Stimulated activated CD4-positive, alpha-beta T cell treated with anti-CD3 and anti-CD28 coated beads, Interleukin-4, amount 100 ng/mL, for 1 hour (primary cell): ENCODE measurements at places on chromosomes 13 and 19.

GRCh38 chr19:35144600-35145436 is 1.8 kb downstream of the FXYD7 start:
- DNase-seq: no peak

GRCh38 chr19:28793391-28794168 is 419.4 kb downstream of the UQCRFS1 start:
- no peak for DNase-seq

- no peak for DNase-seq
Observed at GRCh38 chr19:33883859-33884519, 87.3 kb downstream of the KCTD15 start.

DNA sequence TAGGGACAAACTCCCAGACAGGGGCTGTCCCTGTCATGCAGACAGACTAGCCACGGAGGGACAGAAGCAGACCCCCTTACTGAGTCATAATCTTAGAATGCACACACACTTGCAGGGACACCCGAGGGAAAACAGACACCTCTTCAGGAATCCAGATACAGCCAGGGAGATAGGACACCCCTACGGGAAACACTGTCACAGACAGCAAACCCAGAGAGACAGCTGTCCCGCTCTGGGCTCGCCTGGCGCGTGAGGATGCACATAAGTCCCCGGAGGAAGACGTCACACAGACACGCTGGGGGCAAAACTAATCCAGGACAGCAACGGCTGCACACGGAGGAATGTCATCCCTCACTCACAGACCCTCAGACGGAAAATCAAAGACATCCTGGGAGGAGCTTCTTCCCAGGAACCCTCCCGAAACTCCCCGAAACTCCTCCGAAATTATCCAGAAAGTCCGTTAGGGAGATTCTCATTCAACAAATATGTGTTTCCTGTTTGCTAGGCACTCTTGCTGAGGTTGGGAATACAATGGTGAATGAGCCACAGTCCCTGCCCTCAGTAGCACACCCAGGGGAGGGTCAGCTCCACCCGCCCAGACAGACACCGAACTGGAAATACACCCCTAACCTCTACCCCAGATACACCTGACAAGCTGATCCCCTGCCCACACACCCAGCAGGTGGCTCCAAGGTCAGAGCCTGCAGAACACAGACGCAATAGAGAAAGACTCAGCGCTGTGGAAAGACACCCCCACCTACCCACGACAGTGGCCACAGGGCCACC is 15.2 kb upstream of the TOMM40 start:
- DNase-seq: no peak

DNA sequence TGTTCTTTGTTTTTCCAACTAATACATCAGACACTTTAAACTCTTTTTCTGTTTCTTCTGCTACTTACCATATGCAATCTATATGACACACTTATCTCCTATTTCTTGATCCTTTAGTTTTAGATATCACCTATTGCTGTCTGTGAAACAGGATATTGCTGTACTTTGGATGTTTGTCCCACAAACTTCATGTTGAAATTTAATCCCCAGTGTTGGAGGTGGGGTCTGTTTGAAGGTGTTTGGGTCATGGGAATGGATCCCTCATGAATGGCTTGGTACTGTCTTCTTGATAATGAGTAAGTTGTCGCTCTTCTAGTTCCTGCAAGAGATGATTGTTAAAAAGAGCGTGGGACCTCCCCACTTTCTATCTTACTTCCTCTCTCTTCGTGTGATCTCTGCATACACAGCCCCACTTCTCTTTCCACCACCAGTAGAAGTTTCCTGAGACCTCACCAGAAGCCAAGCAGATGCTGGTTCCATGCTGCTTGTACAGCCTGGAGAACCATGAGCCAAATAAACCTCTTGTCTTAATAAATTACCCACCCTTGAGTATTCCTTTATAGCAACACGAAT is 244.2 kb downstream of the NHLRC3 start:
- no peak for DNase-seq

- DNase-seq: no peak
Observed at GRCh38 chr19:3013263-3013725, 15.8 kb downstream of the TLE2 start.

GRCh38 chr19:5364674-5365073 is 24.1 kb upstream of the PTPRS start:
- DNase-seq: no peak

DNA sequence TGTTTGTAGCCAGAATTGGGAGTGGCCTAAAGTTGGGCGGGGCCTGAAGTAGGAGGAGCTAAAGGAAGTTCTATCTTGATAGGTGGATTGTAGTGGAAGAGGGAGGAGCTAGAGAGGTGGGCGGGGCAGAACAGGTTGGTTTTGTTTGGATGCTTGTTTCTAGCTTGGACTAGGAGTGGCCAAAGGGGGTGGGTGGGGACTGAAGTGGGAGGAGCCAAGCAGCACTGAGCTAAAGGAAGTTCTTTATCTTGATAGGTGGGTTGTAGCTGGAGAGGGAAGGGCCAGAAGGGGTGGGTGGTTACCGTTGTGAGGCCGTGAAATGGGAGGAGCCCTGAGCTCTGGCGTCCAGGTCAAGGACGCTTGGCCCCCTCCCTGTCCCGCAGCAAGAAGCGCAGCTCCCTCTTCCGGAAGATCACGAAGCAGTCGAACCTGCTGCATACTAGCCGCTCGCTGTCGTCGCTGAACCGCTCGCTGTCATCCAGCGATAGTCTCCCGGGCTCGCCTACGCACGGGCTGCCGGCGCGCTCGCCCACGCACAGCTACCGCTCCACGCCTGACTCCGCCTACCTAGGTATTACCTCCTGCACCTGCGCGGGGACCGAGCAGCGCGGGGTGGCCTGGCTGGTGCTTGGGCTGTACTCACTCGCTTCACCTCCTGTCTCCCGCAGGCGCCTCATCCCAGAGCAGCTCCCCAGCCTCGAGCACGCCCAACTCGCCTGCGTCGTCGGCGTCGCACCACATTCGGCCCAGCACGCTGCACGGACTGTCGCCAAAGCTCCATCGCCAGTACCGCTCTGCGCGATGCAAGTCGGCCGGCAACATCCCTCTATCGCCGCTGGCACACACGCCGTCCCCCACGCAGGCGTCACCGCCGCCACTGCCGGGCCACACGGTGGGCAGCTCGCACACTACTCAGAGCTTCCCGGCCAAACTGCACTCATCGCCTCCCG is 8.0 kb downstream of the DNASE2 start:
- peak; percentile 38 for DNase-seq

GRCh38 chr13:24228852-24229458 is 68.4 kb downstream of the SPATA13 start:
- no peak for DNase-seq
